ENCODE measurements at places on chromosomes 2 and 18.

DNA sequence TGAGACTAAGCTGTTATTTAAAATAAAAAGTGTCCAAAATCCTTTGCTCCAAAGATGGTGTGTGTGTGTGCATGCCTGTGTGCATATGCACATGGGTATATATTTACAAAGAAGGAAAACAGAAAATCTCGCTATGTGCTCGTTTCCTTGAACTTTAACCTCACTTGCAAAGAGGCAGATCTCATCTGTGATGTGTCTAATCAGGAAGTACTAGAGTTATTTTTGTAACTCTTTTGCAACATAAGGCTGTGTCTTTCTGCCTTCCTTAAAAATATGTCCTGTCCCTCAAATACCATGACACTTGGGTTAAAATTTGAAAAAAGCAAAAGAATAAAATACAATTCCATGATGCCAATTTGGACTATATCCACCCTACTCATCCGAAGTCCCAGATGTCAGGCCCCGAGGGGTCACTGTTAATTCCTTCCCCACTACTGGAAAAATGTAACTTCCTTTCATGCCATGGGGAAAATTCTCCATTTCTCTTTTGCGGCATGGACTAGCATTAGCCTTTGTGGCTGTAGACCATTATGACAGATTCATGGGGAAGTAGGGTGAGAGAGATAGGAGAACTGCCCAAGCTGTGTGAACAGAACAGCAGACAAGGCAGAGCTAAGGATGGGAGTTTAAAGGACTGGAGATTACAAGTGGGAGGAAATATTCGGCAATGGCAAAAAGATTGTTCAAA, 191.3 kb downstream of the MYO1B start:
- DNase-seq: no peak

GRCh38 chr2:177141866-177142265, 70.7 kb upstream of the HNRNPA3 start:
- DNase-seq: no peak

GRCh38 chr18:77405096-77405495, 155.4 kb downstream of the GALR1 start:
- DNase-seq: no peak

DNA sequence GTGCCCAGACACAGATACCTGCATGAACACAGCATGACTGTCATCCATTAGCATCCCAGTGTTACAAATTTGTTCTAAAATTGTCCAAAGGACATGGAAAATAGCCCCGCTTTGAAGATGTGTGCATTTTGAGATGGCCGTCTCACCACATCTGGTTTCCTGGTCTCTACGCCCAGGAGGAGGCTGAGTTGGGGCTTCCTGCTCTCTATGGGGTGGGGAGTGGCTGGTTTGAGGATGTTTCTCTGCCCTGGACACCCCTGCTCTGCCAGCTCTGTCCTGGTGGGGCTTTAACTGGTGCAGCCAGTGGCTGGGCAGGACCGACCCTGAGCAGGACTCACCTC, 74.6 kb upstream of the SMAD7 start:
- DNase-seq: no peak

DNA sequence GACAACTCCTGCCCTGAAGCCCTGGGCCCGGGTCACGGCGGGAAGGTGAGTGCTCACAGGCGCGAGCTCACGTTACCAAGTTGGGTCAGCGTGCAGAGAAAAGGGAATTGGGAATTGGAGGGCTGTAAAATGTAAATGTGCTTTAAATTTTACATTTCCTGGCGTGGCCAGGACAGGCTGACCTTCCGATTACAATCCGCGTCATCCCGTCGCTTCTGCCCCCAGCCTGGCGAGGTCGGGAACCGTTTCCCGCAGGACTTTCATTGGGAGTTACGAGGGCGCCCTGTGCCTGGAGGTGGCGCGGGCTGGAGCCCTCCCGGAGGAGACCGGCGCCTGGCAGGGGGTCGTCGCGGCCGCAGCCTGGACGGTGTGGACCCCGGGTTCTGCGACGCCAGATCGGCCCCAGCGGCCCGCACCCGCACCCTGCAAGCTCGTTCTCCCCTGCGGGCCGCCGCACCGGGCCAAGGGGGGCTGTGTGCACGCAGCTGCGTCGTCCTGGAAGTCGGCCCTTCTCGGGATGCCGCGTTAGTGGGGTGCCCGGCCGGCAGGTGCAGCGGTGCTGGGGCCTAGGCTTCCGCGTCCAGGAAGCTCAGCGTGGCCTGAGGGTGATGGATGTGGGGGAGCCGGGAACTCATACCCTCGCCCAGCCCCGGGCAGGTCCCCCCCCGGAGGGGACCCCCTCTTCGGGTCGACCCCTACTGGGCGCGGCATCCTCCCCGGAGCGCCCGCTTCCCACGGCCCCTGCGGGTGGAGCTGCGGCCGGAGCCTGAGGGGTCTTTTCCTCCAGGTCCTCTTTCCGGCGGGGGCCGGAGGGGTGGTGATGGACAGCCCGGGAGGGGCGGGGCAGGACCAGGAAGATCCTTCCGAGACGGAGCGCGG, 63.9 kb downstream of the LRRFIP1 start:
- DNase-seq: no peak

DNA sequence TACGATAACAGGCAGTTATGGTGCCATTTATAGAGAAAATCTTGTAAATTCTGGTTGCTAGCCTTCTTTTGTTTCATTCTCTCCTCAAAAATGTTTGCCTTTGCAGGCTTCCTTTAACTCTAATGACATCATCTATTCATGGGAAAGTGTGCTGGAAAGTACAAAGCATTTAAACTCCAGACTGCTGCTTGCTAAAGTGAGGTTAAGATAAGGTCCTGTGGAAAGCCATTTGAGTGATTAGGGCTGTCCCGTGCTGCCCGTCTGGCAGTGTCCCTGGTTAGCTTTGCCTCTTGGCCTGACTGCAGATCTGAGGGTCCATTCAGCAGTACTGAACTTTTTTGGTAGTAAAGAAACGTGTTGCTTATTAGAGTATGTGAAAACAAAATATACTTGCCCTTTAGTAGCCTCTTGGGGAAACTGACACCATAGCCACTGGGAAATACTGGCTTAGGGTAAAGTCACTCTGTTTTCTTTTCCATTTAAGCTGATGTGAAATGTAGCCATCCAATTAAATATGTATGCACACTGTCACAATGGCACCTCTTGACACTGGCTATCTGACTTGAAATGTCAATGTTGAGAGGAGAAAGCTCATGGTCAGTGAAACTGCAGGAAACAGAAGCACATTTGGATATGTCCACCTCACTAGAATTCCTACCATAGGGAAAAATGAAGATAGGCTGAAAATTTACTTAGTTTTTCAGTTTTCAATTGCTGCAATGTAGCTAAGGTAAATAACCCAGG, 321.5 kb downstream of the SLC8A1 start:
- no peak for DNase-seq

DNA sequence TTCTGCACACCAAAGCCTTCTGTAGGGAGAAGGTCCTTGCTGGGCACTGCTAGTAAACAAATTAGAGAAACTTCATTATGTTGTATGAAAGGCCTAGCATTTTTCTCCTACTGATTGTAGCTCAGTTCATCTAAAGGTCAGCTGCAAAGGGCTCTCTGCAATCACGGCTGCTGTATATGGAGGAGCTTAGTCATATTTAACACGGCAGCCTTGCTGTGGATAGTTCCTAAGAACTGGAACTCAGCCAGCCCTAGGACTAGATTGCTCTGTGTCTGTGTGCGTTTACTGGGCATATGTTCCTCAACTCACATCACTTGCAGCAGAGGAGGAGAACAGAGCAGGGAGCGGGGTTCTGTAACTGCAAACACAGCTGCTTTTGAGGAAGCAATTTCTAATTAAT, 1103.9 kb upstream of the KLHL29 start:
- DNase-seq: no peak

- DNase-seq: no peak
Measured at GRCh38 chr18:37962316-37962966, 396.8 kb upstream of the CELF4 start.

GRCh38 chr2:186059096-186059495, 320.5 kb downstream of the FSIP2 start:
- no peak for DNase-seq

DNA sequence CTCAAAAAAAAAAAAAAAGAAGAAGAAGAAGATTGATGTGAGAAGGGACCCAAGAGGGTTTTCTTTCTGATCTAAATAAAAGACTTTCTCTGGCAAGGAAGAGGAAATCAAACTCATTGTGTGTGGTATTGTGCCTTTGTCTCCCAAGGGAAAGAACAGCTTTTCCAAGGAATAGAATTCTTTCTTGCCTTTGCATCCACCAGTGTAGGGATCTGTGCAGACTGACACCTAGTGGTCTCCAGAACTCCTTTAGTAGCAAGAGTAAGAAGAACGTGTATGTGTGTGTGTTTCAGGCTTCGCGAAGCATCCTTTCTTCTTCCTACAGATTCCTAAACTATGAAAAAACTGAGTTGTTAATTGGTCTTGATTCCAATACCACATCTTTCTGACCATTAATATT, 33.5 kb upstream of the CRIM1 start:
- DNase-seq: no peak

GRCh38 chr2:85551698-85552678, 9.3 kb downstream of the GGCX start:
- peak; percentile 75 for DNase-seq

GRCh38 chr2:201378496-201379397, 21.6 kb upstream of the FLACC1 start:
- no peak for DNase-seq

DNA sequence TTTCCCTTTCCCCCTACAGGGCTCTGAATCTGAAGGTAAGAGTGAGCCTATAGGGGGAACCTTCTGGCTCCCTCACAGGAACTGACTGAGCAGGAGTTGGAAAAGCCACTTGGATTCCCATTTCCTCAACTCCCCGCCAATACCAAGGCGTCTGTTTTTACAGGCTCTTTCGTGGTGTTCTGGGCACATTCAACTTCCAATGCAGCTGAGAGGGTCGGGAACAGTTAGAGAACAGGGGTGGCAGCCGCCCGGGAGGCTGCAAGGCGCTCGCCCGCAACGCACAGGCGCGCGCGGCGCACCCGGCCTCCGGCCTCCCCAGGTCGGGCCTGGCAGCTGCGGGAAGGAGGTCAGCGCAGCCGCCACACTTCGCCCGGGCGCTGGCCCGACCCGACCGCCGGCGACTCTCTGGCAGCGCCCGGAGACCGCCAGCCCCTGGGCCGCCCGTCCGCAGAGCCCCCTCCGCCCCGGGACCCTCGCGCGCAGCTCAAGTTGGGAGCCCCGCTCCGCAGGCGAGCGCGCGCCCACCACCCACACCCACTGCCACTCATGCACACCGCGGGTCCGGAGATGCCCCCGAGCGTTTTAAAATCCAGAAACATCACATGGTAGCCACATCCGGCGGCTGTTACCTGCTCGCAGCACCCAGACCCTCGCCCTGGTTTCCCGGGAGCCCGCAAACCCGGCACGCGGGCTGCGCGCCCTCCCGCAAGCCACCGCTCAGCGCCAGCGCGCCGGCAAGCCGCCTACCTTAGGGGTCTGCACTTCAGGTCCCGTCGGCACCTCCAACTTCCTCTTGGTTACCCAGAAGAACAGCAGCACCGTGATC, 816 bp downstream of the GALNT14 start:
- peak; percentile 48 for DNase-seq

GRCh38 chr2:111982822-111983221, 72.2 kb upstream of the TMEM87B start:
- no peak for DNase-seq

DNA sequence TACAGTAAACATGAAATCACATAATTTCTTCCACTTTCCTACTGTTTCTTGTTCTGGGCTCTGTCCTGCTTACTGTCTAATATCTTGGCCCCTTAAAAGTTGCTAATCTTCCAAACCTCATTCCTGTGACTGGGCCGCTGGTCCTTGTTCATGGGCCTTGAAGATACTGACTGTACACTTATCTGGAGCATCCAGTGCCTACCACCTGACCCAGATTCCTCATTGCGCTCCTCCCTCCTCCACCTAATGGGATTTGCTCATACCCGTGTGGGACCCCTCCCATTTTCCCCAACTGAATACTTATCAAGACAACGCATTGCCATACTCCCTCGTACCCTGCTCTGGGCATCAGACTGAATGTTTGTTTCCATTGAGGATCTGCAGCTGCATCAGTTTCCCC, 6.1 kb upstream of the IL37 start:
- DNase-seq: no peak

GRCh38 chr2:152126664-152127063, 27.8 kb upstream of the CACNB4 start:
- DNase-seq: no peak

- DNase-seq: no peak
Measured at GRCh38 chr2:191615596-191615995, 62.3 kb upstream of the NABP1 start.

DNA sequence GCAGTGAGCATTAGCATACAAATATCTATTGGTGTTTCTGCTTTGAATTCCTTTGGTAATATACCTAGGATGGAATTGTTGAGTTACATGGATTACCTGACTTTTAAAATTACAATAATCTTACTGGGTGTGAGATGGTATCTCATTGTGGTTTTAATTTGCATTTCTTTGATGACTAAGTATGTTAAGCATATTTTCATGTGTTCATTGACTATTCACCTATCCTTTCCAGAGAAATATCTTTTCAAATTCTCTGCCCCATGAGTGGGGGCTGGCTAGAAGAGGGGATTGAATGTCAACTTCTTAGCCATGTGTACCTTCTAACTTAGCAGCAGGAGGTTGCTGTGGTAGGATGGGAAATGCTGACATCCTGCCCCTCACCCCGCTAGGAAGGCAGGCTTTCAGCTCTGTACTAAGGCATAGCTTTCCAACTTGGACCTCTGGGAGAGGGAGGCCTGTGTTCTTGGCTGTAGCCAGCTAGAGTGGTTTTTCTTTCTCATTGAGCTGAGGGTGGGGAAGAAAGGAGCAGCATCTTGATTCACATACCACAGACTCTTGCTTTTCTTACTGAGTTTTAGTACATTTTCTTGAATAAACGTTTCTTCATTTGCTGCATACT, 63.3 kb upstream of the TTC27 start:
- no peak for DNase-seq

GRCh38 chr2:71827973-71828372, 319.7 kb downstream of the CYP26B1 start:
- DNase-seq: no peak

- no peak for DNase-seq
Measured at GRCh38 chr2:125318740-125319139, 1293.7 kb downstream of the CNTNAP5 start.

- no peak for DNase-seq
Measured at GRCh38 chr2:187774551-187775071, 220.4 kb upstream of the TFPI start.

Data from GM20000 (cell line).